ENCODE measurements at places on chromosomes 16 and 17. TPM values are rescaled to one million over a fixed set of nuclear protein-coding genes. Genes with fewer than 3 reads are reported as not detected.

ATAD5 gene
- total RNA-seq = 13.1 TPM

PPP1R27 gene
- total RNA-seq = not detected

ANKRD40 gene
- 30.4 TPM for total RNA-seq

NXPH3 gene
- total RNA-seq = 22.2 TPM

ABCA8 gene
- 3.8 TPM for total RNA-seq

All from parietal lobe (tissue), 2 donors.